ENCODE measurements at places on chromosomes 2 and 18. TPM values are rescaled to one million over a fixed set of nuclear protein-coding genes. Genes with fewer than 3 reads are reported as not detected.

RESP18 gene
- not detected for polyA plus RNA-seq

NEURL3 gene
- 0.08 TPM for polyA plus RNA-seq

CRYGD gene
- not detected for polyA plus RNA-seq

VAMP5 gene
- 9.8 TPM for polyA plus RNA-seq

OR6B2 gene
- not detected for polyA plus RNA-seq

NEB gene
- polyA plus RNA-seq = 0.05 TPM

PDK1 gene
- 5.3 TPM for polyA plus RNA-seq

GRCh38 chr2:529424-529823 is 147.8 kb downstream of the TMEM18 start:
- peak; percentile 85 for DNase-seq

DNA sequence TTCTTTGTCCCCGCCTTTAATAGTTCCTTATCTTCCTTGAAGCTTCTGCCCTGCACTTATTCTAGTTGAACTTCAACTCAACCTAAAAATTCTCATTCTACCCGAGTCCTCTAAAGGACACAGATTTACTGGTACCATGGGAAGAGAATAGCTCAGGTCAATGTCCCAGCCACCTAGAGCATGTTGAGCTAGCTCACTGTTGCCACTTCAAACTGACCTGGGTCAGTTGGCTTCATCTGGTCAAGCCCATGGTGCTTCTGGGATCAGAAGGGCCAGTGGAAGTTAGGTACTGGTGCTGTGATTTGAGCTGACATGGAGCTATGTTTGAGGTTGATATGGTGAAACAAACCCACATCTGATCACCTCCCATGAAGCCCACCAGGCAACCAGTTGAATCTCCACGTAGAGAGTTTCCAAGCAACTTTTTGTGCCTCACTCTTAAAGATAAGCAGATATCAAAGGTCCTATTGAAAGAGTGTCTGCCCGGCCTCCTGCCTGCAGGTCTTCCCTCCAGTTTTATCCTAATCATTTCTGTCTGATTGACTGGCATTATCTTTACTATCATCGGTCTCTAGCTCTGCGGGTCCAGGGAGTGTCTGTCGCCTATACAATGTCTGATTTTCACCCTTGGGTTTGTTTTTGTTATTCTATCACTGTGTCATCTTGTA is 17.2 kb downstream of the GREB1 start:
- DNase-seq = no peak

DNA sequence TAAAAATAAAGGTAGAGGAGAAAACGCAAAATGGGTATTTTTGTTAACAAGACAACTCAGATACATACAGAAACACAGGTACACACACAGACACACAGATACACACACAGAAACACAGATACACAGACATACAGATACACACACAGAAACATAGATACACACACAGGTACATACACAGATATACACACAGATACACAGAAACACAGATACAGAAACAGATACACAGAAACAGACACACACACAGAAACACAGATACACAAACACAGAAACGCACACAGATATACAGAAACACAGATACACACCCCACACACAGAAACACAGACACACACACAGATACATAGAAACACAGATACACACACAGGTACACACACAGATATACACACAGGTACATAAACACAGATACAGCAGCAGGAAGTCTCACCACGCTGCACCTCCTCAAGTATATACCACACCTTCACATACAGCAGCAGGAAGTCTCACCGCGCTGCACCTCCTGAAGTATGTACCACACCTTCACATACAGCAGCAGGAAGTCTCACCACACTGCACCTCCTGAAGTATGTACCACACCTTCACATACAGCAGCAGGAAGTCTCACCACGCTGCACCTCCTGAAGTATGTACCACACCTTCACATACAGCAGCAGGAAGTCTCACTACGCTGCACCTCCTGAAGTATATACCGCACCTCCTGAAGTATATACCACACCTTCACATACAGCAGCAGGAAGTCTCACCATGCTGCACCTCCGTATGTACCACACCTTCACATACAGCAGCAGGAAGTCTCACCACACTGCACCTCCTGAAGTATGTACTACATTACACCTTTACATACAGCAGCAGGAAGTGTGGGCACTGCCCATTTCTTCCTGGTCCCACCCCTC is 250.5 kb downstream of the HDAC4 start:
- DNase-seq = no peak

GRCh38 chr2:65661980-65662653 is 229.7 kb upstream of the SPRED2 start:
- DNase-seq = no peak

DNA sequence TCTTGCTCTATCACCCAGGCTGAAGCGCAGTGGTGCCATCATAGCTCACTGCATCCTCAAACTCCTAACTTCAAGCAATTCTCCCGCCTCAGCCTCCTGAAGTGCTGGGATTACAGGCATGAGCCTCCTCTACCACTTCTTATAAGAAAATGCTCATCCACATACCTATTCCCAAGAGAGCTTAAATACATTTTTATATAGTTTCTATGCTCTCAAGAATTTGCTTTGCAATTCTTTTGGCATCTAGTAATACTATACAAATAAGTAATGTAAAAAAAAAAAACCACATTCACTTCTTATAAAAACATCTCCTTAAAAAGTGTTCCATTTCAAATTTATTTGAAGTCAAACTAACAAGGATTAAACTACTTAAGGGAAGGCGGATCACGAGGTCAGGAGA is 197.3 kb downstream of the DNAH7 start:
- DNase-seq = no peak

DNA sequence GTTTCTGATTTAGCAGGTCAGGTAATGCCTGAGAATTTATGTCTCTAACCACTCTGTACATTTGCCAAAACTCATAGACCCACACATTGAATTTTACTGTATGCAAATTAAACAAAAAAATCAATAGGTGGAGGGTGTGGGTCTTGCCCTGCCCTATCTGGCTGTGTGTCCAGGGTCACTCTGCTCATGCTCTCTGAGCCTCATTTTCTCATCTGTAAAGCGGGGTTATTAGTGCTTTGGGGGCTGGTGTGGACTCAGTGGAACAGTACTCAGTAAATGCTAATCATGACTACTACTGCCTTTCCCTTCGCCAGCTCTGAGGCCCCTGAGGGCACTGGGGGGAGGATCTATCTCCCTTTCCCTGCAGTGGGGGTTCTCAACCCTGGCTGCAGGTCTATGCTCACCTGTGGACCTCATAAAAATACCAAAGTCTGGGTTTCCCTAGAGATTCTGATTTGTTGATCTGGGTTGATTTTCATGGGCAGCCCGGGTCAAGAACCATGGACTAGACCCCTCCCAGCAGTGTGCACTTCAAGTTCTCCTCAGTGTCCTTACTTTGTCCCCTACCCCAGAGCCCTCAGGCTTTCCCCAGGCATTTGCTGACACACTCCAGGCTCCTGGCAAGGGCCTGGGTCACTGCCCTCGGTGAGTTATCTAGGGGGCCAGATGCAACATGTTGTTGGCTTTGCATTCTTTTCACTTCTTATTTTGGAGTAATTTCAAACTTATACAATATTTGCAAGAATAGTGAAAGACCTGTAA is 27.5 kb downstream of the MTHFD2 start:
- no peak for DNase-seq

DNA sequence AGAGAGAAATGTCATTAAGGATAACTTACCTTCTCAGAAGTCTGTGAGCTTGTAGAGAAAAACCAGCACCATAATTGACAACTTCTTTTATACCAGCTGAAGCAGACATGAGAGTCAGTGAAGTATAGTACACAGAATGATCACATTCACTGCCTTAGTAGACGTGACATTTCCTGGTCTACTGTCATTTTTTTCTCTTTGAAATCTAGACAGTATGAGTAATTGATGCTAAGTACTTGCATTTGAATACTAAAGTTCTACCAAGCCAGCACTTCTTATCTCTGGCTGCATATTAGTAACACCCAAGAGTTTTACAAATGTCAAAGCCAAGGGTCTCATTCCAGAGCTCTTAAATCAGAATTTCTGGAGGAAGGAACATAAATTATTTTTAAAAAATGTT is 25.4 kb upstream of the ACADL start:
- no peak for DNase-seq

DNA sequence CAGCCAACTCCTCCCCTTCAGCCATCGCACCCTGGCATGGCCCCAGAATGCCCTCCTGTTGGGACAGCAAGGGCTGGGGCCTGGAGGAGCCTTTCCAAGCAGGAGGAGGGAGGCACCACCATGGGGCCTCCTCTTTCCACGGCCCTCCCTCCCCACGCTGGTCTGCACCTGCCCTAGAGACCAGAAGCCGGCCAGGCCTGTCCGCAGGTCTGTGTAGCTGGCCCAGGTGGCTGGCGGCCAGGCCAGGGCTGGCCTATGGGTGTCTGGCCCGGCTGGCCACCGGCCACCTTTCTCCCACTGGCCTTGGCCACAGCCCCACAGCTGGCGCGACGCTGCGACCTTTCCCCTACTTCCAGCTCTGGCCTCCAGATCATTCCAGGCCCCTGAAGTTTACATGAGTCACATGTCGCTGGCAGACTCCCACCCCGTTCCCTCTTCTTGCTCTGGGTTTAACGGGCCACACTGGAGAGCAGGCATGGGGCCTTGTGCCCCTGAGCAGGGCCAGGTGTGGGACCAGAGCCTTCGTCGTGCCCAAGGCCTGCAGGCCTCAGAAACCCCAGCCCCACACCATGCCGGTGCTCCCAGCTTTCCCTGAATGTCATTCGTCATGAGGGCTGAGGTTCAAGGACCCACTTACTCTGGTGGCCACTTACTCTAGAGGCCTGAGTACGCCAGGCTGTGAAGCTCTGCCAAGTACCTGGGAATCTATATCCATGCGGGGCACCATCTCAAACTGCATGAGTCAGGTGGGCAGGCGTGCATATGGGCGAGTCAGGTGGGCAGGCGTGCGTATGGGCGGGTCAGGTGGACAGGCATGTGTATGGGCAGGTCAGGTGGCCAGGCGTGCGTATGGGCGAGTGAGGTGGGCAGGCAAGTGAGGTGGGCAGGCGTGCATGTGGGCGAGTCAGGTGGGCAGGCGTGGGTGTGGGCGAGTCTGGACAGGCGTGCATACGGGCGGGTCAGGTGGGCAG is 33.3 kb upstream of the KLF11 start:
- peak; percentile 70 for DNase-seq

DNA sequence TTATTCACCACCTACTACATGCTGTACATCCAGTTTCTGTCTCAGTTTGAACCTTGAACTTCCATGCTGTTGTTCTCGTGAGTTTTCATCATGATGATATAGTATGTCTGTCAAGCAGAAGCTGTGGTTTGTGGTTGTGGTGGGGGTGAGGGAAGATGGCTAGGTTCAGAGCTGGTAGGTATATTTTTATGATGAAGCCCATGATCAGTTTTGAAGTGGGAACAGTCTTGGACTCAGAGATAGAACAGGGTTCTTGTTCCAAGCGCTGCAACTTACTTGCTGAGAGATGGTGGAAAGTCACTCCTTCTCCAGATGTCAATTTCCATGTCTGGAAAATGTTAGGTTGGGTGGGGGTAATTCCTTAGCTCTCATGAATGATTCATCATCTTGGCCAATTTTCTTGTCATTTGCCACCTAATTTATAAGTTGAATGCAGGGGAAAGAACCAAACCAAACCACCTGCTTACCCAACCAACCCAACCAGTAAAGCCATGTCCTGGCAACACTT is 21.6 kb downstream of the PMAIP1 start:
- DNase-seq = no peak

- DNase-seq = no peak
Measured at GRCh38 chr2:40746191-40746590, 294.3 kb upstream of the SLC8A1 start.

- DNase-seq = no peak
Measured at GRCh38 chr2:102801098-102801718, 39.4 kb downstream of the TMEM182 start.

DNA sequence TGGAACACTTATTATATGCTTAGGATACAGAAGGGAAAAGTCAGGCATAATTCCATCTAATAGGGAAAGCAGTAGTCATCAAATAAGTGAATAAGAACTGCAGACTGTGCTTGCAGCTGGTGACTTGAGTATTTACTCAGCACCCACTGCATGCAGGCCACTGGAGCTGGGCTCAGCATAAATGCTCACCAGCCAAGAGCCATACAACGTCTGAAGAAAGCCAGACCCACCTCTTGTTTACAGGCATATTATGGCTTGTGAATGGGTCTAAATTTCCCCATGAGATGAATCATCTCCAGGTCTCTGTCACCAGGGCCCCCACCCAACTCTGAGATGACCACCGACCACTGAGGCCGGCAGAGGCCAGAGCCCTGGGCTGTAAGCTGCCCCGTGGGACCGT is 123.8 kb upstream of the PKDCC start:
- no peak for DNase-seq

DNA sequence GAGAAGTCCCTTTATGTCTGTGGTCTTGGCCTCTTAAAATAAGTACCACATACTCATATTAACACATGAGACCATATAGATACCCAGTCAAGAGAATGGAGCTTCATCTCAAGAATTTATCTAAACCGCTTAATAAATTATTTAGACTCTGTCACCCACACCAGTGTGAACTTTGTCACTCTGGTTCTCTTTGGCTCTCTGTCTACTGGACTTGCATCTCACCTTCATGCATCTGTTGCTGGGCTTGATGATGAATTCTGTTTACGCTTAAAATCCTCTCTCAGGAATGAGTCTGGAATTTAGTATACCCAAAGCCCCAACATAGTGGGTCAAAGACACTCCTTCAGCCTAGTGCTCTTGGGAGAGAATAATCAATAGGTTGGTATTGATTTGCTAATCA is 73.9 kb downstream of the SETBP1 start:
- no peak for DNase-seq

DNA sequence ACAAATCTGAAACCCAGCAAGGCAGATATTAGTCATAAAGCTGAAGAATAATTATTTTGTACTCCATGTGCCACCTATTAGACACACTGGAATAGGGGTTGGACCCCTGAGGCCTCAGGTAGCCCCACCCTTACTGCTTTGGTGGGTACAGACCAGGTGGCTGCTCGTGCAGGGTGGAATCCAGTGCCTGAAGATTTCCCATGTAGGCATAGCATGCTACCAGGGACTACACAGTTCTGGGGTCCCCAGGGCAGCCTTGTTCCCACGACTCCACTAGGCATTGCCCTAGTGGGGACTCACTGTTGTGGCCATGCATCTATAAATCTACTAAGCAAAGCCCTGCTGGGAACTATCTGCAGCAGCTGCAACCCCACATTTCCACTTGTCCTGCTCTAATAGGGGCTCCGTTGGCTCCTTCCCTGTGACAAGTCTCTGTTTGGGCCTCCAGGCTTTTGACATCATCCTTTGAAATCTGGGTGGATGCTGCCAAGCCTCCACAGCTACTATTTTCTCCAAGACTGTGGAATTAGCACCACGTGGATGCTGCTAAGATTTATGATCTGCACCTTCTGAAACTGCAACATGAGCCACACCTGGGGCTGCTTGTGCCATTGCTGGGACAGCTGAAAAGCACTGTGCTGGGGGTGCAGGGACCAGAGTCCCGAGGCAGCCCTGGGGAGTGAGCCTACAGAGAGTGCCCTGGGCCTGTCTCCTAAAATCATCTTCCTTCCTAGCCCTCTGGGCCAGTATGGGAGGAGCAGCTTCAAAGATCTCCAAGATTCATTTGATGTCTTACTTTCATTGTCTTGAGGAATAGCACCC is 303.8 kb downstream of the FSIP2 start:
- DNase-seq = no peak

- no peak for DNase-seq
Measured at GRCh38 chr18:2723207-2723606, 67.7 kb downstream of the SMCHD1 start.
